ENCODE measurements at places on chromosomes 3 and 15. TPM values are rescaled to one million over a fixed set of nuclear protein-coding genes. Genes with fewer than 3 reads are reported as not detected.

IQCF6 gene
- not detected for total RNA-seq

SPTBN5 gene
- total RNA-seq, result 4.0 TPM

ROBO2 gene
- not detected for total RNA-seq

ITIH1 gene
- total RNA-seq, result not detected

GOLGA8S gene
- total RNA-seq, result 0.60 TPM

NAA50 gene
- total RNA-seq, result 49.0 TPM

SLC25A38 gene
- total RNA-seq, result 50.0 TPM

COL6A5 gene
- total RNA-seq, result not detected

CIP2A gene
- total RNA-seq, result 5.1 TPM

ERICH6 gene
- total RNA-seq, result 0.26 TPM
